MG63 (cell line): ENCODE measurements at places on chromosomes 7 and 10.

GRCh38 chr7:51114501-51114900 lies 202.1 kb downstream of the COBL start:
- DNase-seq, result no peak

DNA sequence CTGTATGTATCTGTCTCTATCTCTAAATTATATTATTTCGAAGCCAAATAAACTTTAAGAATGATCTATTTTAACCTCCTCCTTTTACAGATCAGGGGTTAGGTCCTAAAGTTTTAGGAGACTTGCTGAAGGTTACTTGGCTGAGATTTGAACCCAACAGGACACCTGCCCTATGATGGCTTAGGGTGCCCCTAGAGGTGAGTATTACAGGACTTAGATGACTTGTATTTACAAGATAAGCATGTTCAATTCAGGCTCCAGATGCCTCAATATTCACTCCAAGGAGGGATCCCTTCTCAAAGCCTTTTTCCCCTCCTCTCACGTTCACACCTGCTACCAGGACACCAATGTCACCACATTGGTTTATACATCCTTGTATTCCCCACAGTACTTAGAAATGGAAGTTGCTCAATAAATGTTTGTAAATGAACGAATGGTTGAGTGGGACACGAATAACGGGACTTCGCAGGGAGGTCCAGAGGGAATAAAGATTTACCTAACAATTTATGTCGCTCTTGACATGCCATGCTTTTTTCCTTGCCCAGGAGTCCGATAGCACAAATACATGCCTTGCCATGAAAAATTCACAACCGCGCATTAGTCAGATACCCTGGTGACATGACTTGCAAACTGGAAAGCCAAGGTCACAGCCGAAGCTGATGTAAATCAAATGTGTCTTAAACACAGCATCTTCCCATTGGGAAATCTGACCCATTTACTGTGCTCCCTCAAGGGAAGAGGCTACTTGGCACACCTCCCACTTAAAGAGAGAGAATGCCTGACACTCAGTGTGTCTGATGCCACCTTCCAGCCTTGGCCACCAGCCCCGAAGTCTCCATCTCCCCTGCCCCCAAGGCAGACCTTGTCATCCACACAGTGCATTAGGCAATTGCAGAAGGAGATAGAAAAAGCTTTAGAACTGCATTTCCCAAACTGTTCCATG lies 872.2 kb upstream of the AUTS2 start:
- DNase-seq, result no peak

GRCh38 chr10:74955796-74956195 lies 129.4 kb downstream of the KAT6B start:
- DNase-seq, result no peak

DNA sequence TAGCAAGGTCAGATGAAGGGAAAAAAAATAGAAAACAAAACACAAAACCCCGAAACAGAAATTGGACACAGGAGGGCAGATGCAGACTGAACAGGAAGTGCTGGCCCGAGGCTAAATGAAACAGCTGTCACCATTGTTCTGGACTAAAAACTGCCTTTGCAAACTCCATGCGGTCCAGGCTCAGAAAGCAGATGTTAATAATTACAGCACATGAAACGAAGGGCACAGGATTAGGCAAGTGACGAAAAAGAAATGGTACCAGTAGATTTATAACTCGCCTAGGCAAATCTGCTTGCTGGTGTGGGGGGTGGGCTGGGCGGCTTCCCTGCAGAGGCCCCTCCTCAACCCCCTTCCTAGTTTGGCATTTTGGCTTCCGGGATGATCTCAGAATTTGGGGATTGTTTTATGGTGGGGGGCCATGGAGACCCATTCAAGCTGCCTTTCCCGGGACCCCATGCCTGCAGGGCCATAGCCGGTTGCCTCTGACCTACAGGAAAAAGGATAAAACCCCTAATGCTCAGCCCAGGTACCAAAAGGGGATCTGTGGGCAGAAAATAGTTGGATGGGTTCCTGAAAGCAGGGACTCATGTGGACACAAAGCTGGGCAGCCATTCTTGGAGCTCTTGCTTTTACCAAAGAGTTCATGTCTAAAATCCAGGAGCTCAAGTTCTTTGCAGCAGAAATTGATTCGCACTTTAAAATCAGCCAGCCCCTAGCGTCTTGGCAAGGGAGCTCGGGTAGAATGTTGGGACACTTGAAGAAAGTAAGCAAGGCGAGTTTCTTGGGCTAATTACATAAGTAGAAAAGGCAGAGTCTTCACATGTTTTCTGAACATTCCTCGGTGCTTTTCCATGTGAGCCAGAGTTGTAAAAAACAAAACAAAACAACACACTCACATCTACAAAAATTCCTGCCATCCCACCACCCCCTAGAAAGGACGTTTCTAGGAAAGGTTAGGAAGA lies 39.0 kb upstream of the EMX2 start:
- no peak for DNase-seq

GRCh38 chr7:98555403-98555802 lies 61.7 kb upstream of the NPTX2 start:
- no peak for DNase-seq

- DNase-seq, result no peak
These were observed 25.3 kb downstream of the CFAP46 start for GRCh38 chr10:132916956-132917666.

- no peak for DNase-seq
These were observed 104.0 kb upstream of the ZEB1 start for GRCh38 chr10:31215052-31215451.

- DNase-seq, result peak; percentile 42
These were observed 68.9 kb upstream of the NMT2 start for GRCh38 chr10:15237351-15237750.

GRCh38 chr7:69839782-69840181 lies 241.5 kb downstream of the AUTS2 start:
- no peak for DNase-seq

GRCh38 chr7:14691034-14691433 lies 211.5 kb downstream of the DGKB start:
- no peak for DNase-seq

- DNase-seq, result peak; percentile 43
These were observed 58.4 kb upstream of the MACROH2A2 start for GRCh38 chr10:69994262-69994661.

GRCh38 chr10:109835257-109835656 lies 88.1 kb downstream of the XPNPEP1 start:
- DNase-seq, result no peak

GRCh38 chr7:103944230-103944900 lies 45.1 kb downstream of the RELN start:
- DNase-seq, result no peak

DNA sequence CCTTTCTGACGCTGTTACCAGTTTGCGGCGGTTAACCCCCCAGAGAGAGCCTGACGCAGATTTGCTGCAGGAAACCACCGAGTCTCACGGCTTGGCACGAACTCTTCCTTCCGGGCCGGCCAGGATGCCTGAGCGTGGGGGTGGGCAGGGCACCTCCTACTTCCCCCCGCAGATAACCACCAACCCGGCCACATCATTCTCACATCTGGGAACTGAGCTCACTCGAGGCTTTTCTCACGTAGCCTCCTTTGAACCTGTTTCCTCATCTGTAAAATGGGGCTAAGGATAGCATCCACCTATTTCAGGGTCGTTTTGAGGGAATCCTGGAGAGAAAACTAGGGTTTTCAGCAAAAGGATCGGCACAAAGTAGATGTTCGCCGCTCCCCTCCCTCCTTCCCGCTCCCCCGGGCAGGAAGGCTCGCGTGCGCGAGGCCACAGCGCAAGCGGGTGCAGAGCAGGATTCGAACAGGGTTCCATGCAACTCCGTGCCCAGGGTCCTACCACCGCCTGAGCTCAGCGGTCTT lies 23.6 kb downstream of the DDIT4 start:
- peak; percentile 95 for DNase-seq

DNA sequence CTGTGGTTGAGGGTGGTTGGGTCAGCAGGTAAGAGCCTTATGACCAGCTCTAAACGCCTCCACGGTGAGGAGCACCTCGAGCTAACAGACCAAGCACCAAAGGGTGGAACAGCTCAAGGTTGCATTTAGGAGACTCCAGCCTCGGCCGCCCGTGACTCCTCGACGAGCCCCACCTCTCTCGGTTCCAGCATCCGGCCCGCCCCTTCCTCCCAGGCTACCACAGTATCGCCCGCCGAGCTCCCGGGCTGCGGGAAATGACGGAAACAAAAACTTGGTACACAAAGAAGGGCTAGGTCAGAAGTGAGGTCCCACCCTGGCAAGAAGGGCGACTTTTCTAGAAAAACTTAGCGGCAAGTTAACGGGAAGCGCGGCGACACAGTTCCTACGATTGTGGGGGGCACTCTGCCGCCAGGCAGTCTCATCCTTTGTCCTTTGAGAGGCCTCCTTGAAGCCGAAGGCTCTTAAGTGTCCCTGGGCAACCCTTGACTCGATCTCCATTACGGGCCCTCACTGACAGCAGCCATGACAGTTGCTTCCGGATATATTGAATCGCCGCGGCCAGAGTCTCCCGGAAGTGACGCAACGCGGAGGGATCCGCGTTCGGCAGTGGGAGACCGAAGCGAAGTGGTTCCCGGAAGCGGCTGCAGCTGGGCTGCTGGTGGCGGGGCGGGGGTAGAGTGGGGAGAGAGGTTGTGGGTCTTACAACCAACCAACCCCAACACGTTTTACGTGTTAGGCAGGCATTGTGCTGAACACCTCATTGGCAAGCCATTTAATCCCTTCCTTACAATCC lies 40.2 kb upstream of the ZNF518A start:
- DNase-seq, result peak; percentile 96

DNA sequence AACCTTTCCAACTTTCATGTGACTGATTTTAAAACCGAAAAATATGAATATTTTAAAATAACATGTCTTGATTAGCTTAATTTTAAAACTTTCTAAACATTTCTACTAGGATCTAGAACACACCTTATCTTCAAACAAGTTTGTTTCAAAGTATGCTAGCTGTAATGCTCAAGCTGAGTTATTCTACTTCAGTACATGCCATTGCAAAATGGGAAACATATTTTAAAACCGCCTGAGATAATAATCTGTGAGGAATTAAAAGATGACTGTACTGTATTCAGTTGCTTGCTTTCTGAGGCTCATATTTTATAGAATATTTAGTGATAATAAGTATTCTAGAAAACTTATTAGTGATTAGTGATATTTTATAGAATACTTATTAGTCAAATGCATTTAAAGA lies 99.6 kb downstream of the LMBR1 start:
- no peak for DNase-seq

DNA sequence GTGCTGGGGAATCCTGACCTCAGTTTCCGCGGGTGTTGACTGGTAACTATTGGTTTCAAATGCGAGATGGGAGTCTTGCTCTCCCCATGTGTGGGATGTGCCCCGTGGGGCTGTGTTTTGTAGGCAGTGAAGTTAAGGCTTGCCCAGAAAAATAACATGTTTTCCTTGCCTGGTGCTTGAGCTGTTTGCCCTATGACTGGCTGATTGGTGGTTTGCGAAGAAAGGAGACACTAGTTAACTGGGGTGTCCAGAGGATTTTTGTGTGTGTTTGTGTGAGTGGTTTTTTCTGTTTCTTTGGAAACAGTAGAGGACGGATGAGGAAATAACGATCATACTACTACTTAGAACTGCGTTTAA lies 61.9 kb downstream of the CREB5 start:
- no peak for DNase-seq

- no peak for DNase-seq
These were observed 494.8 kb downstream of the PARD3 start for GRCh38 chr10:34320265-34320664.

- DNase-seq, result no peak
These were observed 96.4 kb upstream of the ARID5B start for GRCh38 chr10:61805091-61805490.

GRCh38 chr7:35714862-35715261 lies 19.9 kb upstream of the HERPUD2 start:
- no peak for DNase-seq

- peak; percentile 33 for DNase-seq
These were observed 170.9 kb upstream of the ASAH2 start for GRCh38 chr10:50422259-50422658.

DNA sequence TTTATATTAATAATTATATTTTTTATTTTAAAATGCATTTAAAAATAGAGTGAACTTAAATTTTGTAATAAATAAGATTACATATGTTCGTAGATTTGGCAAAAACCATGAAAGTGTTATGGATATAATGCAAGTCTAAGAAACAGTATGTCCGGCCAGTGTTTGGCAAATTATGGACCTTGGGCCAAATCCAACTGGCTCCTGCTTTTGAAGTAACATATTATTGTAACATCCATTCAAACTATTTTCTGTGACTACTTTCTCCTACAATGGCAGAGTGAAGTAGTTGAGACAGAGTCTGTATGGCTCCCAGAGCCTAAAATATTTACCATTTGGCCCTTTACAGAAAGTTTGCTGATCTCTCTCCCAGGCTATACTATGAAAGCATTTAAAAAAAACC lies 38.9 kb downstream of the TMEM229A start:
- DNase-seq, result no peak

- DNase-seq, result no peak
These were observed 132.7 kb downstream of the CNOT4 start for GRCh38 chr7:135377171-135377570.

GRCh38 chr10:62058476-62058875 lies 157.0 kb downstream of the ARID5B start:
- no peak for DNase-seq

DNA sequence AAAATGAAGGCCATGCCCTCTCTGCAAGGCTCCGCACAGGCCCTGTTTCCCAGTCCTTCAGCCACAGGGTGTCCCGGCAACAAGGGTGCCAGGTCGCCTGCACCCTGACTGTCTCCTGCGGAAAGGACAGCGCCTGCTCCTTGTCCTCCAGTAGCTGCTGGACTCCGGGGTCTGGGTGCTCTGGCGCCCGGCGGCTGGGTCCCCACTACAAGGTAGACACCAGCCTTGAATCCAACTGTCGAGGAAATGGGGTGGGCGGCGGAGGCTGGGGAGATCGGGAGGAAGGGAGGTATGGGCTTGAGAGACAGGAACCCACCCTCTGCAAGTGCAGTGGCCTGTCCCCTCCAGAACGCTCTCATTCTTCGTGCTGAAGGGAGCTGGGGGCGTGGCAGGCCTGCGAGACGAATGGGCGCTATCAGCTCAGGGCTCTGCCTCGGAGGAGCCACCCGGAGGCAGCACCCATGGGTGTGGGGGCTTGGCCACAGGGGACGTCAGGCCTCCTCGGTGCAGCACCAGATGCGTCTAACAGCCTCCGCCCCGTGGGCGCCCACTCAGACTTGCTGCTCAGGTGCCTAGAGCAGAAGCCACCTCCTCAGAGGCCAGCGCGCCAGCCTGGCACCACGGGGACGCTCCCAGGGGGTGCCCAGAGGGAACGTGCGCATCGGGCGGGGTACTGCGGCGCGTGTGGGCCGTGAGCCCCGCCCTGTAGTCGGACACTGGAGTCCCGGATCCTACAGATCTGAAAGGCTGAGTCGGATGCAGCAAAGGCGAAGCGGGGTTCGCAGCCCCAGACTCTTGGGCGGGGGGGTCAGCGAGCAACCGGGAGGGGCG lies 15.6 kb downstream of the ADAM8 start:
- peak; percentile 62 for DNase-seq

- no peak for DNase-seq
These were observed 551.8 kb upstream of the NRP1 start for GRCh38 chr10:33886299-33886698.

GRCh38 chr10:70786799-70787415 lies 1.7 kb upstream of the TBATA start:
- DNase-seq, result no peak

GRCh38 chr7:85714951-85715350 lies 528.1 kb upstream of the SEMA3D start:
- DNase-seq, result no peak

GRCh38 chr10:28243923-28244322 lies 58.9 kb downstream of the MPP7 start:
- DNase-seq, result no peak
